ENCODE measurements at places on chromosomes 3 and 15. TPM values are rescaled to one million over a fixed set of nuclear protein-coding genes. Genes with fewer than 3 reads are reported as not detected.

DNA sequence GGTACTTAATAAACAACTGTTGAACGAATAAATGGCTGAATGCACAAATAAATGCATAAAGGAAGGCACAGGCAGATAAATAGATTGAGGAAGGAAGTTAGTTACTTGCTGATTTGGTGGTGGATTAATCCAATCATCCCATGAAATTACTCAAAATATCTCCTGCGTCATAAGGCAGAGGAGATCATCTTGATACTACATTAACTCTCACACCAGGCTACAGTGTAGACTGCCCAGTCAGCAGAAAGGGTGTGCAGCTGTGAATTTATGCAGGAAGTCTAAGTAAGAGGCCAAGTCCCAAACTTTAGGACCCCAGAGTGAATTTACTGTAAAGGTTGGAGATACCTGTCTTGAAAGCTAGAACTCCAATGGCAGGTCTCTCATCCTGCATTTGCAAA lies 38.6 kb downstream of the PRICKLE2 start:
- DNase-seq: no peak

- DNase-seq: no peak
These were observed 22.9 kb downstream of the RAB8B start for GRCh38 chr15:63212050-63213004.

- no peak for DNase-seq
These were observed 183.0 kb downstream of the ABHD5 start for GRCh38 chr3:43873723-43874122.

GRCh38 chr3:98460220-98460619 lies 2.8 kb upstream of the OR5K1 start:
- DNase-seq: no peak

- DNase-seq: no peak
These were observed 124.3 kb downstream of the TIGIT start for GRCh38 chr3:114418107-114418506.

DNA sequence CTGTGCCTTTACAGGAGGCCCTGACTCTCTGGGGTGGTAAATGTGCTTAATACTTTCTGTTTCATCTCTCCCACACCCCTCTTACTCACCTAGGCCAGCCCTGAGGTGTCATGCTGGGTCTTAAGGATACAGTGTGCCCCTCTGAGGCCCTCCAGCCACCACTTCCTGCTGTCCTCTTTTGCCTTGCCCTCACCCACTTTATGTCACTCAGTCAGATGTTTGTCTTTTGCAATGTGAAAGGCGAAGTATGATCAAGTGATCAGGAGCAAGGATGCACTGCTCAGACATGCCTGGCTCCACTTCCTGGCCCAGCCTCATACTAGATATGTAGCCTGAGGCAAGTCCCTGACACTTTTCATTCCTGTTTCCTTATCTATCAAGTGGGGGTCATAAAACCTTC lies 339.0 kb upstream of the NR2E3 start:
- DNase-seq: no peak

GRCh38 chr15:41882689-41883483 lies 11.0 kb downstream of the SPTBN5 start:
- no peak for DNase-seq

DNA sequence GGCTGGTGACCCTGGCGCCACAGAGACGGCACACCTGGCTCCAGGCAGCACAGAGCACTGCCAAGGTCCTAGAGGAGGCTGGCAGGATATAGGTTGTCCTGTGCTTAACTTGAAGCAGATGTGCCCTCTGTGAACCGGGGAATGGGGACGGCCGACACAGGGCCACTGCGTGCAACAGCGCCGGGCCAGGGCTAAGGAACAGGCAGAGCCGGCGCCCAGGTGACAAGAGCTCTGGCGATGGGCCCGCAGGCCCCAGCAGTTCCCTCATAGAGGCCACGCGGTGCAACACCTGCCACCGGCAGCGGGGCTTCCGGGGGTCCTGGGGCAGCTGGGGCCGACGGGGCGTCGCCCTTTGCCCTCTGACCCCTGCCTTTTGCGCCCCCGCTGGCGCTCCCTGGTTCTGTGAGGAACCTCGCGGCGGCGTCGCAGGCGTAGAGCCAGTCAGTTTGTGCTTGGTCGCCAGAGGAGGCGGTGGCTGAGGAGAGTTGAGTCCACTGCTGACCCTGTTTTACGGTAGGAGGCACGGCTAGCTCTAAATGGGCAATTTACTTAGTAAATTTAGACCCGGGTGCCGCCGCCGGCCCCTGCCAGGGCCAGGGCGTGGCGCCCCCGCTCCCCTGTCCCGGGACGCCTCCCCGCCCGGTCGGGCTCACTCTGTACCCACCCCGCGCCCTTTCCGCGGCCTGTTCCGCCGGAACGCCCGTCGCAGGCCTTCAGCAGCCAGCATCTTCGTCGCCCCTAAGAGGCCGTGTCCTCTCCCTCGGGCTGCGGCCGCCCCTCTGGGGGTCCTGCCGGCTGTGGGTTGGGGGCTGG lies at the start of gene NPAP1:
Gene NPAP1 (plus strand): TSS at position 444 of the 813 bp plus-strand sequence. CDS start 93 bp downstream, at position 537.
- no peak for DNase-seq

DNA sequence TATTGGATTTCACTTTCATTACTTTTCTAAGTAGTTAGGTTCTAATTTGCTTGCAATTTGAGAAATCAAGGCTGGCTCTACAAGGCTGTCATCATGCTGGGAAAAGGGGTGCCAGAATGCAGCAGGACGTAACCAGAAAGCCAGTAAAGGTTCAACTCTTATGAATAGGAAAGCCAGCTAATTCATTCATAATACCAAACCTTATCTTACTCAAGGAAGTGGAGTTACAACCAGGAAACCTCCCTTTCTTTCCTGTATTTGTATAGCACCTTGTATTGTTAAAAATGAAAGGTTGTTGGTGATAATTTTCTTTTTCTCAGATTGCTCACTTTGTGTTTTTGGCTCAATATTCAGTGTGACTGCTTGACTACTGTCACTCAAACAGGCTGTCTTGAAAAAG lies 109.4 kb downstream of the FILIP1L start:
- DNase-seq: no peak

DNA sequence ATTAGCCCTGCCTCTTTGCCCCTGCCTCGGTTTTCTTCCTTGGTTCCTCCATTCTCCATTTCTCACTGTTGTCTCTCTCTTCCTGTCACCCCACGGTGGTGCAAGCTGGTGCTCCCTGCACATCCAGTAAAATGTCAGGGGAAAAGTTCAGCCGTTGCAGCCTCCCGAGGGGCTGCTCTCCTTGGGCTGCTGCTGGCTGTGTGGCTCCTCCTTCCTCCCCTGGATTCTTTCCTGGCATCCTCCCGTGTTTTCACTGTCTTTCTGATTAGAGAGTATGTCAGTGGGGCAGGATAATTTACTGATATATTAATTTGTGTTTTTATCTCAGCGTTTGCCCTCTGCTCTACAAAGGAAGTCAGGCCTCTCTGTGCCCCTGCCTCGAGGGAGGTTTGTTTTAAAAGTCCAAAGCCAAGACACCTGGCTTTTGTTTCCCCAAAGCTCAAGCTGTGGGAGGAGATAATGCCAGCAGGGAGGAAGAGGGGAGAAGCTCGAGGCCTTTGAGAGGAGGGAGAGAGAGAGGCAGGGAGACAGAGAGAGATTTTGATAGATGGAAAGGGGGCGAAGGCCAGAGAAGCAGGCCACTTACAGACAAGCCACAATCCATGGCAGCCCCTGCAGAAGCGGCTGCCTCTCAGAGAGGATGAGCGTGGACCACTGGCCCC lies 150.3 kb upstream of the NR2F2 start:
- no peak for DNase-seq

- DNase-seq: no peak
These were observed 138.3 kb upstream of the TPM1 start for GRCh38 chr15:62904041-62904910.

DNA sequence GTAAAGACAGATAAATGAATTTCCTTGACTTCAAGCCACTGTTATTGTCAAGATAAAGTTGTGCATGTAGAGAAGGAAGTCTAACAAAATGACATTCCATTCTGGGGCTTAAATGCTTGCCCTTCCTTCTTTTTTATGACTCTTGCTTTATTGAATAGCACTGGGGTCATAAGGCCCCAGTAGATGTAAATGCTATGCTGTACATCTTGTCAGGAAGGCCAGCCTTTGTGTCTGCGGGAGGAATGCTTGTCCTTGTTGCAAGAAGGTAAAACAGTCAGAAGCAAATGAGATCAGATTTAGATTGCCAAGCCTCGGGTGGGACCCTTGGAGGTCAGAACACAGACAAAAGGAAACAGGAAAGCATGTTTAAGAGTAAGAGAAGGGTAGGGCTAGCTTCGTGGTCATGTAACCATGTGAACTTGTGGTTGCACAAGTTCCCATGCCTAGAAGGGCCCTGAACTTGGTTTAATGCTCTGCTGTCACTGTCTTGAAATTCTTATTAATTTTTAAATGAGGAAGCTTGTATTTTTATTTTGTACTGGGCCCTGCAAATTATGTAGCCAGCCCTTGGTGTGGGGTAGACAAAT lies 81.5 kb downstream of the PPM1L start:
- DNase-seq: no peak

- DNase-seq: peak; percentile 70
These were observed 8.3 kb downstream of the PSTPIP1 start for GRCh38 chr15:77002954-77003912.

- no peak for DNase-seq
These were observed 1.4 kb downstream of the GJD2 start for GRCh38 chr15:34753236-34753894.

GRCh38 chr3:138686771-138687221 lies 78.2 kb downstream of the FAIM start:
- DNase-seq: no peak

- peak; percentile 31 for DNase-seq
These were observed 52.8 kb downstream of the RGMA start for GRCh38 chr15:93035953-93036810.

DNA sequence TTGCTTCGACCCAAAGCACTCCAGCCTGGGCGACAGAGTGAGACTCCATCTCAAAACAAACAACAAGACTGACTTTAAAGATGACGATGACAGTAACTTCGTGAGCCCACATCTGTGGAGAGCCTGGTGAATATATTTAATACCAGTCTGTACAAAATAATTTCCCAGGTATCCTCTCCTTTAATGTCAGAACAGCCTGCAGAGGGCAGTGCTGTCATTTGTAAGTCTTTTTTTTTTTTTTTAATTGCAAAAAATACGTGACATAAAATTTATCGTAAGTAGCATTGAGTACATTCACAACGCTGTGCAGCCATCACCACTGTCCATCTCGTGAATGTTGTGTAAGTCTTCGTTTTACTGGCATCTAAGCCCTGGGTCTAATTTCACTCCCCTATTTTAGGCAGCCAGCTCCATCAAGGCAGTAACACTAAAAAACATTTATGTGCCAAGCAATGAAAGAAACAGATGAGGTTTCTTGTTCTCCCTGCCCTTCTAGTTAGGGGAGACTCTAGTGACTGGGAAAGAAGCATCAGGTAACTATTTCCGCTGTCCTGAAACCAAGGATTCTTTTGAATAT lies 1.4 kb downstream of the HTD2 start:
- DNase-seq: peak; percentile 57

DNA sequence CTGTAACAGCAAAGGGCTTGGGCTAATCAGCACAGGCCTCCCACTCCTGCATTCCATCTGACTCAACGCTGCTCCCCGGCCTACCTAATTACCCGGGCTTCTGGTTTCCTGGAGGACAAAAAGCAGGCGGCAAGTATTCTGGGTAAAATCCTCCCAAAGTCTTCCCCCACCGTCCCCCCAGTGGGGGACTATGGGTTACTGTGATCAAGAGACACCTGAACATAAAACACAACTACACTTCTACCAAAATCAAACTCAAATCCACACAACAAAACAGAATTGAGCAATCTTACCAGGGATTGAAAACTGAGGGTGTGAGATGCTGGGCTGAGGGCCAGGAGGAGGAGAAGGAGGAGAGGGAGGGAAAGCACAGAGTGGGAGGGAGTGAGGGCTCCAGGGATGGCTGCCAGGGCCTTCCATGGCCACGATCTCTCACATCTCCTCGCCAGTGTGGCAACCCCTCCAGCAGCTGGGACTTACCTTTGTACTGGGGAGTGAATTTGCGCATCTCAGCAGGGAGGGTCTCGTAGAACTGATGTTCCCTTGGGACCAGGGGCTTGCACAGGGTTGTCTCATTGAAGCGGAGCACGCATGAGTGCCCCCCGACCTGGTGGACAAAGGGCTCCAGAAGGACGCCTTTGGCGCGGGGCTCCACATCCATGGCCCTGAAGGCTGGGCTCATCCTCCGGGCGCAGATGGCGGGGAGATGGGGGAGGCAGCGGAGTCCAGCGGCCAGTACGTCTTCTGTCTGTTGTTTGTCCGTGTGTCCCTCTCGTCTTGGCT lies 9.1 kb upstream of the NCKIPSD start:
- no peak for DNase-seq

GRCh38 chr3:89098173-89098572 lies 9.2 kb upstream of the EPHA3 start:
- no peak for DNase-seq

- no peak for DNase-seq
These were observed 148.4 kb downstream of the NR1I2 start for GRCh38 chr3:119930286-119930685.

DNA sequence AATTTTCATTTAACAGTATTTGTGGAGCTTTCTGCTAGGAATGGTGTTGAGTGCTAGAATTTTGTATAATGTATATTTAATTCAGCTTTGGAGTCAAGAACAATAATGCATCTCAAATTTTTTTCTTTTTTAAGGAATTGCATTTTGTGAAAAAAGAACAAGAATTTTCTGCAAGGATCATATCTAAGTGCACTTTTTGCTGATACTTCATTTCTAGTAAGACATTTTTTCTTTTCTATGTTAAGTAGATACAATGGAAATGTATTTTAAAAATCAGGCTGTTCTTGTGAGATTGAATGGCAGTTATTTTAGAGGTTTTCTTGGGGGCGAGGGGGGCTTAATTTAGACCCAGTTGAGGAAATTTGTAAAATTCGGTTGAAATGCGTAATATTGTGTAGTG lies 32.5 kb downstream of the MEF2A start:
- no peak for DNase-seq

Gene KBTBD8
- total RNA-seq: 4.5 TPM

Gene SLC15A2
- 6.8 TPM for total RNA-seq

Gene HRG
- total RNA-seq: not detected

Gene PLCB2
- total RNA-seq: 187 TPM

Gene CYP1A2
- total RNA-seq: not detected

Gene LINGO1
- not detected for total RNA-seq

Gene ZNF501
- total RNA-seq: 5.3 TPM
